ENCODE measurements at places on chromosomes 12 and 14.

DNA sequence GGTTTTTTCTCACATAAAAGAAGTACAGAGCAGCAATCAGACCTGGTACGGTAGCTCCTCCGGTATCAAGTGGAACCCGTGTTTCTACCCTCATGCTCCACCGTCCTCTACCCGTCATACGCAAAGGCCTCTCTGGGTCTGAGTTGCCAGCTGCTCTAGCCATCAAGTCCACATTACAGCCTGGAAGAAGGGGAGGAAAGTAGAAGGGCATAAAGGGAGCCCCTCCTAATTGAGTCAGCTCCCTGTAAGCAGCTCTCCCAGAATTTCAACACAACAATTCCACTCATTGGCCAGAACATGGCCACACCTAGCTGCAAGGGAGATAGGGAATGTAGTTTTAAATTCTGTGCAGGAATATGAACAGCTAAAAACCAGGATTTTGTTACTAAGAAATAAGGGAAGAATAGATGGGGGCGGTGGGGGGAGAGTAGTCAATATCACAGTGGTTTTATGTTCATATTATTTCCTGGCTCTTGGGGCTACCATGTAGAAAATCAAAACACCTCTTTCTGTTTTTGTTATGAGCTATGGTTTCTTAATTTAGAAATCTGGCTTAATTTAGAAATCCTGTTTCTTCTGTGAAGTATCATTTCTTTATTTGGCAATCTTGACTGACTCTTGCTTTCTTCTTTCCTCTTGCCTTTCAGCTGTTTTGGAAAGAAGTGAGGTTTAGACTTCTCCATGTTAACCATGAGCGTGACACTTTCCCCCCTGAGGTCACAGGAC is 103.9 kb downstream of the AKAP6 start:
- DNase-seq: no peak

DNA sequence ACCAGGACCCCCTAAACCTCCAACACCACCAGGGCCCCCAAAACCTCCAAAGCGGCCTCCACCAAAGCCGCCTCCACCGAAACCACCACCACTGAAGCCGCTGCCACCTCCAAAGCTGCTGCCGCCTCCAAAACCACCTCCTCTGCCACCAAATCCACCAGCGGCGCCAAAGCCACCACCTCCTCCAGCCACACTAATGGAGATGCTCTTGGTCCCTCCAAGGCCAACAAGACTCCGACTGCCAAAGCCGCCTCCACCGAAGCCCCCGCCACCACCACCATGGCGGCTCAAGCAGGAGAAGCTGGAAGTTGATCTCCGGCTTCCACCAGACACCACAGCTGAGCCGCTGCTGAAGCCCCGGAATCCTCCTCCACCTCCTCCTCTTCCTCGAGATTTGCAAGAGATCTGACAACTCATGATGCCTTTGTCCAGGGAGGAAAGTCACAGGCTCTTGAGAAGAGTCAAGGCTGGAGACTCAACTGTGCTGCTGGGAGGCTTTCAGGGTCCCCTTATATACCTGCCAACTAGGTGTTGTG is at the start of gene KRT2:
KRT2 (minus strand) TSS at position 486 of the 536 bp plus-strand sequence; CDS start at position 417, 69 bp downstream.
- no peak for DNase-seq

- DNase-seq: no peak
These were observed at the start of gene LRP1-AS for GRCh38 chr12:57146961-57147944. TSS of gene LRP1-AS (minus strand) at chr12:57147619.

GRCh38 chr12:123879101-123879500 is 93.5 kb downstream of the CCDC92 start:
- no peak for DNase-seq

GRCh38 chr12:15770021-15770420 is 19.2 kb downstream of the EPS8 start:
- no peak for DNase-seq

DNA sequence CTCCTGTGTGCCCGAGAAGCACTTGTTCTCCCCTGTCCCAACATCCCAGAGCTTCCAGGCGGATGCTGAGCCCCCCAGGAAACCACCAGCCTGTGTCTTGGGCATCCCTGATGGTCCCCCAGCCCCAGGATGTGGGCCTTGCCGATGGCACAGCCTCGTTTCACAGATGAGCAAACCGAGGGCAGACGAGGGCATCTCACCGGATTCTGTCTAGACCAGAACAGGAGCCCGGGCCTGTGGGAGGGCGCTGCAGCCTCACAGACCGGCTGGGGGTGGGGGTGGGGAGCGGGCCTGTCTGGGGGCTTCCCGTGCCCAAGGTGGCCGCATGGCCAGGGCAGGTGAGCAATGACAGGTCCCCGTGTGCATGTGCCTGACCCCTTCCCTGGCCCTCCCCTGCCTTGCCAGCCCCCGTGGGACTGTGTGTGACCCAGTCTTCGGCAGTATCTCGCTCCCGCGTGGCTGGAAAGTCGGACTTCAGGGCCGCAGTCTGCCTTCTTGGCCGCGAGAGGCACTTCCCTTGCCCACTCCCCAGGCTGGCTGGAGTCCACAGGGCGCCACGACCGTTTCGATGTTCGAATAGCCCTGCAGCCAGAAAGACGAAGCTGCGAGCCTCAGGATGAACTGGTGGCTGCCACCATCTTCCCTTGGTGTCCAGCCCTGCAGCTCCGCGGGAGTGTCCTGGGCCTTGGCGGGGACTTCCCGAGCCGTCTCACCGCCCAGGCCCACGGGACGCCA is 8.9 kb downstream of the RFLNA start:
- no peak for DNase-seq

DNA sequence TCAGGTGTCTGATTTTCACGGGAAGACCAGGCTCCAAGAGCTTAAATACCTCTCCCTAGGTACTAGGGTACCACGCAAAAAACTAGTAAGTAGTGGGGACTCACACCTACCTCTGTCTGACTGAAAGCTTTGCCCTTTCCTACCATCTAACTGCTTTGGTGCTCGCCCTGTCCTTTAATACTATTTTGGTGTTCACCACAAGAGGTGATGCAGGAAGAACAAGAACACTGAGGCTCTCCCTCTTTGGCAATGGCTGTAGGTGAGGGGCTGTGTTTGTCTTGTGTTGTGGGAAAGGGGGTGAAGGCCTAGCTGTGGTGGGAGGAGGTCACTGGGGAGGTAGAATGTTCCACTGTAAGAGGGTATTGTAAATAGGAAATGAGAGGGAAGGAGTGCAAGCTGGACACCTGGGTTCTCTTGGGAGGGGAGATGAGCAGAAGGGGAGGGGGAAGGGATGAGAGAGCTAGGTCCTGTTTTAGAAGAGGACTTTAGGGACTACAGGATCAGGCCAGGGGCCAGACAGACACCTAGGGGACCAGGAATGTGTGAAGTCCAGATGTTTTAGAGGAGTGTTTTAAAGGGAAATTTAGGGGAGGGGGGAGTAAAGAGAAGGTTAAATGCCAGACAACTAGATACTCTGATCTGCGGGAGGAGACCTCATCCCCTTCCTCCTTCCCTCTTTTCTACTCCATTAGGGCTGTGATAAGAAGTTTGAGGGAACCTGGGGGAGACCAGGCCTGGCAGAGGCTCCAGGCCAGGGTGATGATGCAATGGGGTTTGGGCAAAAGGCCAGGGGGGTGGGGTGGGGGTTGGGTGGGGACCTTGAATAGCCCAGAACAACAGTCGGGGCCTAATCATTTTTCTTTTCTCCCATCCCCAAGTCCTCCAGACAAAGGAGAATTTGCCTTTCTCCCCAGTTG is 2.1 kb downstream of the ITGA5 start:
- DNase-seq: no peak

DNA sequence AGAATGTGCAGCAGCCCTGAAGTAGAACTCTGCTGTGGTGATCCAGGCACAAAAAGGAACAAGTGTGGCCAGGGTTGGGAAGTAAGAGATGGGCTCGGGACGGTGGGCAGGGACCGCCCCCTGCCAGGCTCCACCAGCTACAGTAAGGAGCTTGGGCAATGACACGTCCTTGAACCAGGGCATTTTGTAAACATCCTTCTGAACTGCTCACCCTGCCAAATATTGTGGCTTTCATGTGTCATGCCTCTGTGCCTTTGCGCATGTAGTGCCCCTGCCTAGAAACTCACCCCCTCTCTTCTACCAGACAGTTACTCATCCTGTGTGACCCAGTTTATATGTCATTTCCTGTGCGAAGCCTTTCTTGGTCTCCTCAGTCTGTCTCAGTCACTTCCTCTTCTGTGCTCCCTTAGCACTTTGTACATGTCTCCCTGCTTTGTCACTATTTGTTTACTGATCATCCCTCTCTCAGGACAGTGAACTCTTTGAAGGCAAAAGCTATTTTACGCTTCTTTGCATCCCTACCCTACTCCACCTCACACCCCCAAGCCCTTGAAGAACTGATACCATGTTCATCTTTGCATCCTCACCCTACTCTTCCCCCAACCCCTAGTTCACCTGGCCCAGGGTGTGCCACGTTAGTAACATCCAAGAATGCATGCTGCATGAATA is 108.9 kb upstream of the PLEKHG7 start:
- DNase-seq: no peak

GRCh38 chr12:25433581-25434325 is 119.3 kb downstream of the LMNTD1 start:
- DNase-seq: no peak

- DNase-seq: no peak
These were observed 46.2 kb upstream of the MEG3 start for GRCh38 chr14:100779691-100780080.

DNA sequence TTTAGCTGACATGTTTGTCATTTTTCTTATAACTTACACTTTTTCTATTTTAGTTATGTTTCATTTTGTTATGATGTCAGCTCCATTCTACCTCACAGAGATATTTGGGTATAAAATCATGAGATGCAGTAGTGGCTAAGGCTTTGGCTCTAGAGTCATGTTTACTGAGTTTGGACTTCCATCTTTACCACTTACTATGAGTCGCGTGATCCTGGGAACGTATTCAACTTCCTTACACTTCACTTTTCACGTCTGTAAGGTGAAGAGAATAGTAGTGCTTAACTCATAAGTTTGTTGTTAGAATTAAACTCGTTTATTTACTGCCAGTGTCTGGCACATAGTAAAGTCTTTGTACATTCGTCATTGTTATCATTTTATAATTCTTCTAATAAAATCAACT is 126.3 kb downstream of the ERC1 start:
- no peak for DNase-seq

DNA sequence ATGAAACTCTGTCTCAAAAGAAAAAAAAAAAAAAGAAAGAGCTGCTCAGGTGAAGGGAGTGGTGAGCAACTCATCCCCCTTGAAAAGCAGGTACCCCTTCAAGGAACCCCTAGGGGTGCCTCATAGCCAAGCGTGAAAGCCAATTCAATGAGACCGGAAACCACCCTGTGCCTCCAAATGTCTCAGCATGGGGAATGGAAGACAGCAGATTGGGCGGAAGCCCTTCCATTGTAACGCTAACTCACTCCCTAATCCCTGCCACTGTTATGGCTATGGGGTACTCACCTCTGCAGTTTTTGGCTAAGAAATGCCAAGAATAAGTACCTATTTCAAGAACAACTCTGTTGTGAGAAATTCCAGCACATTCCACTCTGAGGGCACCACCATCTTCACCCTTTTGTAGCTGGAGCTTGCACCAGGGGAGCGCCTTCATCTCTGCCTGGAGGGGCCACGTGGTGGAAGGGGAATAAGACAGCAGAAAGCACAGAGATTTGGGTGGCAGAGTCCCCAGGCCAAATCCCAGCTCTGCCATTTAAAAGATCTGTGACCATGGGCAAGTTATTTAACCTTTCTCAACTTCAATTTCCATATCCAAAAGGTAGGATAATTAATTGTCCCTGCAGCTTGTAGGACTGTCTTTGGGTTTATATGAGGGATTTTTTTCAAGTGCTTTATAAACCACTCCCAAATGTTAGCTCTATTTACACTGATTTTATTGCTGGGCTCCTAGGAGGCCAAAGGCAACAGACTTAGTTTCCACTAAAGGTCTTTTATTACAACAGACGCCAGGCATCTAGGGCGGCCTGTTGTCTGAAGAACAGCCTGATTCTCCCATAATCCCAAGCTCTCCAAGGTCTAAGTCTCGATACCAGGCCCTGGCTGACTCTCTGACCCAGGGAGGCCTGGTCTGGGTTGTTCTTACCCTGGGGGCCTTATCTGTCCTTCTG is 63.9 kb downstream of the ITPK1 start:
- DNase-seq: no peak

GRCh38 chr14:98370352-98370751 is 901.6 kb downstream of the BCL11B start:
- no peak for DNase-seq

DNA sequence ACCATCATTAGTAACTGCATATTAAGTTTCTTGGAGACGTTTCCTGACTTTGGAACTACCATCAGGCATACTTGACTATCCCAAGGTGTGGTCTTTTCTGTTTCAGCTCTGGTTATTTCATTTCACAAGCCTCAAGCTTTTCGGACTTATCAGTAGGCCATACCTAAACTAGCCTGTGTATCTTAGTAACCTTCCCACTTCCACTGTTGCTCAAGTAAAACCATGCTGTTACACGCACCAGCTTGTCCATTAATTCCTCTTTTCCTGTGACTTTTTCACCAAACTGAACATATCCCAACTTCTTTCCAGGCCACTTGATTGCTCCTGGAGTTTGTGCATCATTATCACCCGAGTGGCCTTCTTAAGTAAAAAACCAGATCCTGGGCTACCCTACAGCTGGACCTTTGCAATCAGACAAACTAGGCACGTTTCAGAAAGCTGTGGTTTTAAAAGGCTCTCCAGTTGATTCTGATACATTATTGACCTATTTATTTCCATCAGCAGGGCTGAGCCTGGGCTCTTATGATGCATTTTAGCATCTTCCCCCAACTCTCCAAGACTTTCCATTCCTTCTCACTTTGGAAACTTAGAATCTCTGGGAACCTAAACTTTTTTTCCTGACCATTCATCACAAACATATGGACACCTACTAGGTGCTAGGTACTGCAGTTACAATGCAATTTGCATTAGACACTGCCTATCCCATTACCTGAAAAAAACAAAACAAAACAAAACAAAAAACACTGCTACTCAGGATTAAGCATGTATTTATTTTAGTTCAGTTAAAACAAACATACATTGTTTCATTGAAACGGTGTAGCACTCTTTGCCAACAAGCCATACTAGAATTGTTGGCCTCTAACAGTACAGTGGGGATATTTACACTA is 14.9 kb downstream of the SLC38A2 start:
- DNase-seq: no peak

DNA sequence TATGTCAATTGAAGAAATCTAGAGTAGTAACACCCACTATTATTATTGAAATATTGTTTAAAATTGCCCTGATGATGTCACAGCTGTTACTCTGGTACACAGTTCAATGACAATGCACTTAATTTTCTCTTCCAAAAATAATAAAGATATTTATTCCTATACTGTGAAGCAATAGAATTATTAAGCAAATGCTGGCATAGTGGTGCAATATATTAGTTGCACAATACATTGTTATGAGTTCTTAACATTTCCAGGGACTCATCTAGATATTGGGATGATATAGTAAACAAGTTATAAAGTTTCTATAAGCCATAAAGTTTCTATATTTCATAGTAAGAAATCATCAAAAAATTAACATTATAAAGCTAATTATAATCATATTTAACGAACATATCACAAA is 897.8 kb downstream of the LRFN5 start:
- no peak for DNase-seq

All from cortex of kidney (tissue), 1 donor.